Glutamatergic neuron (in vitro differentiated cells): ENCODE measurements at places on chromosomes 1 and 21. TPM values are rescaled to one million over a fixed set of nuclear protein-coding genes. Genes with fewer than 3 reads are reported as not detected.

HTR1D gene
- total RNA-seq: 0.20 TPM

SUSD4 gene
- 0.47 TPM for total RNA-seq

LAD1 gene
- 0.25 TPM for total RNA-seq

ZC3H12A gene
- 1.3 TPM for total RNA-seq

RAP1GAP gene
- 4.8 TPM for total RNA-seq

ZNF683 gene
- total RNA-seq: not detected

- H3K4me1 ChIP-seq: peaks cover 10% of the 10 kb centered on the region
- H3K27ac ChIP-seq: no peak overlapping the region
- DNase-seq: no peak
- no peaks in the 10 kb centered on the region for H3K36me3 ChIP-seq
- H3K27me3 ChIP-seq: peaks cover 6% of the 10 kb centered on the region
- H3K4me3 ChIP-seq: no peak overlapping the region
Measured at GRCh38 chr1:209647156-209647555, 5.1 kb downstream of the LAMB3 start.

MAP3K21 gene
- total RNA-seq: 0.25 TPM

FAM177B gene
- total RNA-seq: not detected

CGN gene
- total RNA-seq: 2.0 TPM

DNA sequence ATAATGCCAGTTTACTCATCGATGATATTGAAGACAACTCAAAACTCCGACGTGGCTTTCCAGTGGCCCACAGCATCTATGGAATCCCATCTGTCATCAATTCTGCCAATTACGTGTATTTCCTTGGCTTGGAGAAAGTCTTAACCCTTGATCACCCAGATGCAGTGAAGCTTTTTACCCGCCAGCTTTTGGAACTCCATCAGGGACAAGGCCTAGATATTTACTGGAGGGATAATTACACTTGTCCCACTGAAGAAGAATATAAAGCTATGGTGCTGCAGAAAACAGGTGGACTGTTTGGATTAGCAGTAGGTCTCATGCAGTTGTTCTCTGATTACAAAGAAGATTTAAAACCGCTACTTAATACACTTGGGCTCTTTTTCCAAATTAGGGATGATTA is 13.7 kb downstream of the GGPS1 start:
- no peaks in the 10 kb centered on the region for H3K27me3 ChIP-seq
- no peak overlapping the region for H3K4me3 ChIP-seq
- no peaks in the 10 kb centered on the region for H3K4me1 ChIP-seq
- peaks cover 5% of the 10 kb centered on the region for H3K36me3 ChIP-seq

DNA sequence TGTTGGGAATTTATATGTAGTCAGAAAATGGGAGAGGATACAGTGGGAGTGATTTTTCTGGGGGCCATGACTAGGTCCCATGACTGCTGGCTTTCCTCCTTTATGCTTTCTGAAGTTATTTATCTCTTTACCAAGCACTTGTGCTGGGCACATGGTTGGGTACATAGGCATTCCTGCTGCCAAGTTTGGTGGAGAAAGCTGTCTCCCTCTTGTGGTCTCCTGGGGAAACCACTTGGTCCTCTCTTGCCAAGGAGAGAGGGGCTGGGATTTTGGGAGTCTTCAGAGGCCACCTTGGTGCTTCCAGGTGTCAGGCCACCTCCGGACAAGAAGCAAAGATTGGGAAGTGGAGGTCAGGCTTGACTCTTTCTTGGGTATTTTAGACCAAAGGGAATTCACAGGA is 120.2 kb upstream of the KCNE2 start:
- no peak overlapping the region for H3K4me3 ChIP-seq
- DNase-seq: no peak
- peaks cover 4% of the 10 kb centered on the region for H3K27me3 ChIP-seq
- H3K36me3 ChIP-seq: peaks cover 15% of the 10 kb centered on the region
- H3K27ac ChIP-seq: no peak overlapping the region

GRCh38 chr1:154557939-154558719 is at the start of gene UBE2Q1:
Gene UBE2Q1 (minus strand): TSS chr1:154558662. CDS start chr1:154558553, 109 bp downstream.
- peaks cover 15% of the 10 kb centered on the region for H3K4me1 ChIP-seq
- peaks cover 13% of the 10 kb centered on the region for H3K27me3 ChIP-seq
- H3K27ac ChIP-seq: peak within 1 kb of the TSS; percentile 96

DNA sequence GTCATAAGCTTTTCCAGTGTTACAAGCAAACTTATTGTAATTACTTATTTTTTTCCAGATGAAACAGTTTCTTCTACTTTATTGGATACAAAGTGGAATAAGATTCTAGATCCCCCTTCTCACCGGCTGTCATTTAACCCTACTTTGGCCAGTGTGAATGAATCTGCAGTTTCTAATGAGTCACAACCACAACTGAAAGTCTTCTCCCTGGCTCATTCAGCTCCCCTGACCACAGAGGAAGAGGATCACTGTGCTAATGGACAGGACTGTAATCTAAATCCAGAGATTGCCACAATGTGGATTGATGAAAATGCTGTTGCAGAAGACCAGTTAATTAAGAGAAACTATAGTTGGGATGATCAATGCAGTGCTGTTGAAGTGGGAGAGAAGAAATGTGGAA is 95.5 kb downstream of the ZFYVE9 start:
- no peaks in the 10 kb centered on the region for H3K27me3 ChIP-seq
- no peaks in the 10 kb centered on the region for H3K36me3 ChIP-seq
- H3K27ac ChIP-seq: no peak overlapping the region
- DNase-seq: no peak
- no peak overlapping the region for H3K4me3 ChIP-seq
- peaks cover 9% of the 10 kb centered on the region for H3K4me1 ChIP-seq

DNA sequence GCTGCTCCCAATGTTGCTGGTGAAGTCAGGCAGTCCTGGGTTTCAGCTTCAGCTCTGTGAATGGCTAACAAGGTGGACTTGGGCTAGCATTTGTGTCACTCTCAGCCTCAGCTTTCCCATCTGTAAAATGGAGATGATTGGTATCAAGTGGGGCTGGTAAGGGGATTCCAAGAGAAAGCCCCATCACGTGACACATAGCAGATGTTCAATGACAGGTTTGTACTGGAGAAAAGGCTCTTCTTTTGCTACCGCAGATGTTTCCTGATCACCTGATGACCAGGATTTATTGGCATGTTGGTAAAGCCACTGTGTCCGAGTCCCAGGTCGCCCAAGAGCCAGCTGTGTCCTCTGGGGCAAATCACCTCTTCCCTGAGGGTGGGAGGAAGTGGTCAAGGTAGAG is 335.0 kb downstream of the MATN1 start:
- peaks cover 3% of the 10 kb centered on the region for H3K27me3 ChIP-seq
- no peak for DNase-seq
- peaks cover under 1% of the 10 kb centered on the region for H3K4me1 ChIP-seq

DNA sequence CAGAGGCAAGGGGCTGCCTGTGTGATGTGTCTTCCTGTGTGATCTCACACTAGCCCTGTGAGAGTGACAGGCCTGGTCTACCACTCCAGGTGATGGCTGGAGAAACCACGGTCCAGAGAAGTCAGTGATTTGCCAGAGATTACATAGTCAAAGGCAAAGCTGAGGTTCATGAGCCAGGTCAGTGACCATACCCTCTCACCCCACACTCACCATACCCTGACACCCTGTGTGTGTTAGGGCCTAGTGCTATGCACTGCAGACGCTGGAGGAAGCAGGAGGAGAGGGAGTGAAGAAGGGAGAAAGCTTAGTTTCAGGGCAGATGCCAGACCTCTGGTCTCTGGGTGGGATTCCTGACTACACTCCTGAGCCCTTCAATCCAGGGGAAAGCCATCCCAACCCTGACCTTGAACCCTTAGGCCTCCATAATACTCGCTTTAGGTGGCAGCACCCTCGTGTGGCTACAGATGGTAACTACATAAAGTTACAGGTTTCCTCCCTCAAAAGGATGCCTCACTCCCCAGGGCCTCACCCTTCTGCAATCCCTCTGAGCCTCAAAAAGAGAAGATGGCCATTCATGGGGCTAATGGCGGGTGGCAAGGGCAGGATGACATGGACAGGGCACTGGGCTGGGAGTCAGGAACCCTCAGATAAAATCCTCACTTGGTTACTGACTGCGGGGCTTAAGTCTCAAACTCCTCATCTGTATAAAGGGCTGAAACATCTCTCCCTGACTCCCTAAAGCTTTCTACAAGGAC is 20.8 kb upstream of the SDC3 start:
- peaks cover 20% of the 10 kb centered on the region for H3K4me1 ChIP-seq
- H3K27me3 ChIP-seq: peaks cover 7% of the 10 kb centered on the region
- no peak overlapping the region for H3K4me3 ChIP-seq
- H3K27ac ChIP-seq: no peak overlapping the region

DNA sequence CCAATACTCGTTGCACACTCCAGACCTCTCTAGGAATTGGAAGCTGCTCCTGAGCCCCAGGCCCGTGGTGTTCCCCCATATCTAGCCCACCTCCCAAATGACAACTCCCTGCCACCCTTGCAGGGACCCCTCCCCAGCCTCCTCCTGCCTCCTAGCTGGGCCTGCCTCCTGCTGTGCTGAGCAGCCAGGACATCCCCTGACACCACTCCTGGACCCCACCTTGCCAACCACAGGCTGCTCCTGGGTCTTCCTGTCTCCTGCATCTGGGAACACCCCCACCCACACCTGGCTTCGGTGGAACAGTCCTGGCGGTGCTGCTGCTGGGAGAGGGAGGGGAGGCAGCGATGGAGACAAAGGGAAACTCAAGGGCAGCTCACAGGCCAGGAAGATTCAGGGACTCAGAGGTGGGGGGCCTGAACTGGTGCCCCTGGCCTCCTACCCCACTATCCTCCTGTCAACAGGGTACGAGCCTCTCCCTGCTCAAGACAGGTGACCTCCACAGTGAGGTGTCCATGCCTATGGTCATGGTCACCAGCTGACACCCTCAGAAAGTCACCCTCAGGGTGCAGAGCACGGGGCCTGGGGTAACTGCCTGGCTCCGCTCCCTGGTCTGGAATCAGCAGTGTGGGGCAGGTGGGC is 81.2 kb downstream of the RIPK4 start:
- no peak overlapping the region for H3K27ac ChIP-seq
- DNase-seq: no peak
- peaks cover 5% of the 10 kb centered on the region for H3K4me1 ChIP-seq
- no peak overlapping the region for H3K4me3 ChIP-seq

DNA sequence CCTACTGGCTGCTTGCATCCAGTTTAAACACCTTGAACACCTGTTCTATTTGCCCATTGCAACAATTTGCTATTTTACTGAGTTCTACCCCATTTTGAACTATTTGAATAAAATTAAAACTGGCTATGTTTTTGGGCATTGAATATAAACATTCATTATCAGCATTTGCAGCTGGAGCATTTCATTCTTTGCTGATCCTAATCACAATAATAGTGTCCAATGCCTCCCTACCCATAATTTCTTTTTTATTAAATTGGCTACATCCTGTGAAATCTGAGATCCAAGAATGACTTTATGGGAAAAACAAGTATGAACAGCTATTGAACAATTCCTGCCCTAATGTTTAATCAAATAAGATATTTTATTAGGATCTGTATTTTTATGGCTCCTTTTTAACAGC is 447.9 kb downstream of the PLA2G4A start:
- no peak overlapping the region for H3K4me3 ChIP-seq
- DNase-seq: no peak
- H3K36me3 ChIP-seq: no peaks in the 10 kb centered on the region
- H3K27ac ChIP-seq: no peak overlapping the region

GRCh38 chr1:150397392-150398032 is 33.6 kb downstream of the RPRD2 start:
- H3K27me3 ChIP-seq: no peaks in the 10 kb centered on the region
- H3K27ac ChIP-seq: no peak overlapping the region
- no peaks in the 10 kb centered on the region for H3K4me1 ChIP-seq
- no peak for DNase-seq
- H3K4me3 ChIP-seq: no peak overlapping the region
- H3K36me3 ChIP-seq: peaks cover 7% of the 10 kb centered on the region

- no peak overlapping the region for H3K4me3 ChIP-seq
- no peak for DNase-seq
- no peak overlapping the region for H3K27ac ChIP-seq
- peaks cover 8% of the 10 kb centered on the region for H3K4me1 ChIP-seq
- no peaks in the 10 kb centered on the region for H3K27me3 ChIP-seq
Measured at GRCh38 chr1:200627575-200628222, 7.1 kb upstream of the KIF14 start.

DNA sequence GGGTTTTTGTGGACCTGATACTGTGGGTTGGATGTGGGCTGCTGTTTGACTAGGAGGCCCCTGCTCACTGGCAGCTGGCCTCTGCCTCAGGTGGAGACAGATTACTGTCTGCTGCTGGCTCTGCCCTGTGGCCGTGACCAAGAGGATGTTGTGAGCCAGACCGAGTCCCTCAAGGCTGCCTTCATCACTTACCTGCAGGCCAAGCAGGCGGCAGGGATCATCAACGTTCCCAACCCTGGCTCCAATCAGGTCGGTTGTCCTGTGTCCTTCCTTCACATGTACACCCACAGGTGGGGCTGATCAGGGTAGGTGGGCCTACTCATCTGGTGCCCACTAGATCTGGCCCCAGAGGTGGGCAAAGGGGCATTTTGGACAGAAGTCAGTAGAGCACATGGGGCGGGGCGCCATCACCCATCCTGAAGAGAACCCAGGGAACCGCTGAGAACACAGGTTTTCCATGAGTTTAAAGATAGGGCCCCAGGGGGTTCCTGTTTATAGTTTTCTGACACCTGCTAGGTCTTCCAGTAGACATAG is 37.2 kb downstream of the ZBTB17 start:
- H3K27ac ChIP-seq: no peak overlapping the region
- H3K4me1 ChIP-seq: peaks cover 2% of the 10 kb centered on the region
- peaks cover 9% of the 10 kb centered on the region for H3K27me3 ChIP-seq
- no peak overlapping the region for H3K4me3 ChIP-seq
- DNase-seq: no peak

GRCh38 chr21:31030367-31031106 is 7.7 kb downstream of the KRTAP19-8 start:
- no peak overlapping the region for H3K4me3 ChIP-seq
- no peaks in the 10 kb centered on the region for H3K4me1 ChIP-seq
- no peak for DNase-seq
- no peak overlapping the region for H3K27ac ChIP-seq
- no peaks in the 10 kb centered on the region for H3K36me3 ChIP-seq
- no peaks in the 10 kb centered on the region for H3K27me3 ChIP-seq

- H3K27me3 ChIP-seq: no peaks in the 10 kb centered on the region
- no peaks in the 10 kb centered on the region for H3K4me1 ChIP-seq
- DNase-seq: peak; percentile 81
- H3K4me3 ChIP-seq: no peak overlapping the region
- H3K36me3 ChIP-seq: no peaks in the 10 kb centered on the region
Measured at GRCh38 chr1:152533327-152533938, 19.2 kb downstream of the CRCT1 start.

GRCh38 chr21:36149788-36150711 is 6.6 kb upstream of the DOP1B start:
- H3K27me3 ChIP-seq: no peaks in the 10 kb centered on the region
- no peaks in the 10 kb centered on the region for H3K36me3 ChIP-seq
- H3K27ac ChIP-seq: no peak overlapping the region
- H3K4me3 ChIP-seq: no peak overlapping the region
- H3K4me1 ChIP-seq: no peaks in the 10 kb centered on the region
